CMK (cell line): ENCODE measurements at places on chromosomes 3 and 15.

DNA sequence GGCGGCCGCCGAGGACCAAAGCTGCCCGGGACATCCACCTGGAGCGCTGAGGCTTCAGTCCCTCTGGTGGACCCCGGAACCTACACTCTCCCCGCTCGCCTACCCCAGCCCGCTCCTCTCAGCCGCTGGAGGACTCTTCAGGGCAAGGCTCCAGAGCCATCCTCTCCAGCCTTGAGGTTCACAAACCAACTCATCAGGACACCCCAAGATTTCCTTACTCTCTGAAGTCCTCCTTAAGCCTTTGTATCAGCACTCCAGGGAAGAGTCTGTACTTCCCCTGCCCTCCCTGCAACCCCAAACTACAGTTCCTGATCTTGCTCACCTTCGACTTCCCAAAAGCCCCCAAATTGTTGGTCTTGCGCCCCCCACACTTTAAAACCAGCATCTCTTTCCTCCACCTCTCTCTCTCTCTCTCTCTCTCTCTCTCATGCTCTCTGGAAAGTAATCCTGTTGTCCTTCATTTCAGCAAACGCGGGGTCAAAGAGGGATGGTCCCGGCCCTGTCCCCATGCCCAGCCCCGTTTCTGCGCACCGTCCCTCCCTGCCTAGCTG lies 438 bp downstream of the THBS1 start:
- DNase-seq: no peak

- no peak for DNase-seq
Observed at GRCh38 chr3:182389071-182389815, 404.1 kb upstream of the ATP11B start.

DNA sequence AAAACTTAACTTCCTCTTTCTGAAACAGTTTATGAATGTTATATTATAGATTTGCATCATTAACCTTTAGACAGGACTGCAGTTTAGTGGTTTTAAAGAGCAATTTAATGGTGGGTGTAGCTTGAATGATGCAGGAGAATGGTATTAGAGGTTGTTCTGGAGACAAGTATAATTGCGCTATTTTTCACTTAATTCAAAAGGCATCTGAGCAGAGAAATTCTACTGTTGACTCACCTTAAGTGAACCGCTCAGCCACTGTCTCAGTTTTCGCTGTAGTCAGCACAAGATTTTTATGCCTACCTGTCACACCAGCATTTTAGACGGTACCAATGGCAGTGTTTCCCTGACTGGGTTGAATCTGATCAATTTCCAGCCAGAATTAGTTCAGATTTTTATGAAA lies 348.8 kb upstream of the DCBLD2 start:
- no peak for DNase-seq

DNA sequence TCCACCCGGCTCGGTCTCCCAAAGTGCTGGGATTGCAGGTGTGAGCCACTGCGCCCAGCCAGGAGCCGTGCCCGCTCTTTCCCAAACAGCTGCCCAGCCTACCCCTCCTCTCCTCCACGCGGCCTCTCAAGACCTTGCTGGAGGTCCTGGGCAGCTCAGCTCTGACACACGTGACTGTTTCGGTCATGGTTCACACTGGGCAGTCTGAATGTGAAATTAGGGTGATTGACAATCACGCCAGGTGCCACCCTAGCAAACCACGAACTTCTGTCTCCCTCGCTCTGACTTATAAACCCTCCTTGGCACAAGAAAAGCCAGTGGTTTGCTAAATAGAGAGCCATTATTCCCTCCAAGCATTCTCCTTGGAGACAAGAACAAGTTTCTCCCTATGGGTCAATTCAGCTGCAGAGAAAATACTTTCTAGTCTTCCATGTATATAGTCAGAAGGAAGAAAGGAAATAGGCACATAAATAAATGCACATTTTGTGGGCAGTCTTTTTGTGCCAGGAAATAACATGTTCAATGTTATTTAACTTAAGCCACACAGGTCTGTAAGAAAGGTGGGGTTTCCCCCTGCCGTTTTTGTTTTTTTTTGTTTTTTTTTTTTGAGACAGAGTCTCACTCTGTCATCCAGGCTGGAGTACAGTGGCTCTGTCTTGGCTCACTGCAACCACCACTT lies 121.9 kb upstream of the MEF2A start:
- no peak for DNase-seq

- DNase-seq: no peak
Observed at GRCh38 chr15:81511138-81511537, 137.1 kb upstream of the TMC3 start.

DNA sequence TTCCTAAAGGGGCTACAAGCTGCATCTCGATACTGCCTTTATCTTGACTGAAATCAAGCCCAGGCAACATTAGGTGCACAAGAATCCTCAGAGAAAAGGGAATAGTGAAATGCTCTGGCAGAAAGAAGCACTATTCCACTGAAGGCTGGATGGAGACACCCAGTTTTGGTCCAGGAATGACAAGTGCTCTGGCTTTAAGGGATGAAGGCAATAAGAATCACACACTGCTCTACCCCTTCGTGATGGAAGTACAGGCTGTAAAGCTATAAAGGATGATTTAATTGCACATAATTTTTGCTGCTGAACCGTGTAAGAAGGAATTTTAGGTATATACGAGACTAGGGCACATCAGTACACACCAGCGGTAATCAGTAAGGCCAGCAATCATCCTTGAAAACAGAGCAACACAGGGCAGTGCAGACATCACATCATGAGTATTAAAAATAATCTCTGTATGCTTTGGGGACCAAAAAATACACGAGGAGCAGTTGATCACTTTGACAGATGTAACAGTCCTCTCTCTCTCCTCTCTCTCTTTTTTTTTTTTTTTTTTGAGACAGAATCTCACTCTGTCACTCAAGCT lies 414.6 kb upstream of the TBL1XR1 start:
- no peak for DNase-seq

GRCh38 chr3:129034642-129035041 lies 25.9 kb upstream of the GP9 start:
- no peak for DNase-seq

GRCh38 chr3:20516311-20516710 lies 330.3 kb upstream of the SGO1 start:
- no peak for DNase-seq

DNA sequence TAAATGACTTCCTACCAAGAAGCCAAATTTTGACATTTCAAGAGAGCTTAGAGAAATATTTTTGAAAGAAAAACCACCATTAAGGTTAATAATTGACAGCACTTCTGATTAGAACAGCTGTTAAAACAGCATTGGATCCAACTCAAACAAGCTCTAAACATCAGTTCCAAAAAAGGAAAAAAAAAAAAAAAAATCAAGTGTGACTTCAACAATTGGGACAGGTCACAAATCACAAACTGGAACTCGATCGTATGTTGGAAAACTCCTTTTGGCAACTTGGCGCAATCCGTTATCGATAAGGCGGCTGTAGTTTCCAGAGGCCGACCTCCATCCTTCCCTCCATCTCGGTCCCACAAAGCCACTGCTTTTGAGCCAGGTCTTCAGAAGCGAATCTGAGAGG lies 17.8 kb downstream of the TLE3 start:
- no peak for DNase-seq

- DNase-seq: peak; percentile 12
Observed at GRCh38 chr15:73081321-73081958, 29.2 kb downstream of the NEO1 start.

- DNase-seq: no peak
Observed at GRCh38 chr3:67624078-67624477, 30.3 kb downstream of the SUCLG2 start.

- no peak for DNase-seq
Observed at GRCh38 chr3:169563775-169564059, 99.8 kb downstream of the MECOM start.

DNA sequence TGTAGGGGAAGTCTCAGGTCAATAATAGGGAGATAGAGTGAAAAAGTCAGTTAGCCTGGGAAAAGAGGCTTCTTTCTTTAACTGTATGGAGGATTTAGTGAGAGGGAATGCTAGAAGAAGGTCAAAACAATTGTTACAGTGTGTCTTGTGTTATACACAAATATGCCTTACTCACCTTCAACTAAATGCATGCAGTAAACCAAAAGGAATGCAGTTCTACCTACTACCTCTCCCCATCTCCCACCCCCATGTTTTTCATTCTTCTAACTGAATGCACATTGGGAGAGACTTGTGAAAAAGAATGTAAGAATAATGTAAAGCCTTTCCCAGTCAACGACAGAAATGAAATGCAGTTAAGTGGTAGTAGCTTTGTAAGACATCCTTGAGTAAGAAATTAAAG lies 33.8 kb downstream of the CCDC66 start:
- no peak for DNase-seq

GRCh38 chr15:40846841-40847222 lies 3.0 kb downstream of the SPINT1 start:
- DNase-seq: no peak

GRCh38 chr15:31303726-31304648 lies 22.6 kb upstream of the KLF13 start:
- DNase-seq: no peak

DNA sequence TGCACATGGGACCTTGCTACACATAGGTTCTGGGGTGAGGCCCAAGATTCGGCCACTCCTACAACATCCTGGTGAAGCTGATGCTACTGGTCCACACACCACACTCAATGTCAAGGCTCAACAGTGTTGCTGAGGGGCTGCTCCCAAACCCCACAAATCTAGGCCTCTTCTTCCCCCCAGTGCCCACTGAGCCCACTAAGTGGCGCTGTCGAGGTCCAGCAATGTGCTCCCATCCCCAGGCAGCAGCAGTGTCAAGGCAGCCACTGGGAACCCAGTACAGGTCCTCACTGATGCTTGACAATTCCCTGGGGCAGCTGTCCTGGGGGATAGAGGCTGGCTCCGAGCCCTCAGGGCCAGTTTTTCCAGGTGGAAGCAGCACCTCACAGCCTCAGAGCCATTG lies 21.5 kb downstream of the SCN5A start:
- no peak for DNase-seq

DNA sequence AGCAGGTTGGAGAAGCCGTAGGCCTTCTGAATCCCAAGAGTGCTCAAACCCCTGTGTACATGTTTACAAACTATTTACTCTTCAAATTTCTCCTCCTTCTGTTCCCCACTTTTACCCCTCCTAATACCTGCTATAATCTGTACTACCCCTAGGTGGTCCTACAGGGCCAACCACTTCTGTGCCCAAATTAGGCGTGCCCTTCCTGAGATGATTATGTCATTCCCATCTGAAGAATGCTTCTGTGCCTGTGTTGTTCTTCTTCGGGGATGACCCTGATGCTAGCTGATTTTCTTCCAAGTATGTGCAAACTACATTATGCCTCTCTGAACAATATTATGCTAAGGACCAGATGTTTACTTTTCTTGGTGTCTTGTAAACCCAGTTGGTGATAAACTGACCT lies 20.5 kb downstream of the RBP2 start:
- DNase-seq: no peak

- no peak for DNase-seq
Observed at GRCh38 chr15:87843312-87843711, 413.2 kb downstream of the NTRK3 start.

DNA sequence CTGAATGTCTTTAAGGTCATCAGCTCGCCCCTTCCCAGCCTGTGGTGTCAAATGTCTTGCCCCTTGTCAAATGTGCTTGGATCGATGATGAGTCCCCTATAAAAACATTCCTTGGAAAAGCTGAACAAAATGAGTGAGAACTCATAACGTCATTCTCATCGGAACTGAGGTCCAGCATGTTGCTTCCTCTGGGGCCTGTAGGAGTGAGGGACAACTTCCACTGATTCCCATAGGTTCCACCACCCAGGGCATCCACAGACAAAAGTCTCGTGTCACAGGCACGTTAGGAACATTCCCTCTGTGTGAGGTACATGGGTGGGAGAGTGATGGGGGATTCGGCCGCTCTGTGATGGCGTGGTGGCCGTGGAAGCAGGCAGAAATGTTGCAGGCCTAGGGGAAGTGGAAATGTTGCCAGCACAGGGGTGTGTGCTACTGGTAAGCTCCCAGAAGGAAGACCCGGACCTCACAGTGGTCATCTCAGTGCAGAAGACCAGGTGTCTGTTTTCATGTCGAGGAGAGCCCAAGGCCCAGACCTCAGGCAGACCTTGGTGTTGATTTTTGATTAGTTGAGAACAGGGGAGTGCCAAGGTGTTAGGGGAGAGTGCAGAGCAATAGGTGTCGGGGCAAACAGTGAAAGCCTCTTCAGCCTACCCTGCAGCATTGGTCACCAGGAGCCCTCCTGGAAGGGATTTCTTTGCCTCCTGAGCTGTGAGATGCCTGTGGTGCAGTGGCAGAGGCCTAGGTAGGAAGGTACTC lies 96.8 kb downstream of the SNRPN start:
- no peak for DNase-seq

GRCh38 chr3:28912120-28912885 lies 368.6 kb upstream of the RBMS3 start:
- no peak for DNase-seq

DNA sequence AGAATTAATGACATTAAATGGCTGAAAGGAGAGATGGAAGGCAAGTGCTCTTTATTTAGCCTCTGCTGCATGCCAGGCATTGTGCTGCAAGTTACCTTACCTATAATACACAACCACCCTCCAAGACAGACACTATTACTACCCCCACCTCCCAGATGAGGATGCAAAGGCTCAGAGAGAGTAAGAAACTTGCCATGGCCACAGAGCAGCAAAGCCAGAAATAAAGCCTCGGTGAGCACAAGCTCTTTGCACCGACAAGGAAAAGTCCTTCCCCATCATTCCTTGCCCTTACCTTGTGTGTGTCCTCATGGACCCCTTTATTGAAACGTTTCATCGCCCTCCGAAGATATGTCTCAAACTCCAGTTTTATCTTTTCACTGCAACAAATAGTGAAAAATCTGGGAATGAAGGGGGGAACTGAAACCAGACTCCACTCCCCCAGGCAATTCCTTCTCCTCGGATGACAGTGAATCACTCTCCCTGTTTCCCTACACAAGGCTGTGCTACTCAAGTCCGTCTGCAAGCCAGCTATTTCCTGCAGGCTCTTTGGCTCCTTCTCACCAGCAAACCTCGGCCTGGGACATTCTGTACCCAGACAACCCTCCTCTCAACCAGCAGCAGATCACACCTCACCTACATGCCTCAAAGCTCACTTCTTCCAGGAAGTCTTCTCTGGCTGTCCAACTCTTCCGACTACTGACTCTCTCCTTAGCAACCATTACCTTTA lies 11.4 kb downstream of the XPC start:
- no peak for DNase-seq

DNA sequence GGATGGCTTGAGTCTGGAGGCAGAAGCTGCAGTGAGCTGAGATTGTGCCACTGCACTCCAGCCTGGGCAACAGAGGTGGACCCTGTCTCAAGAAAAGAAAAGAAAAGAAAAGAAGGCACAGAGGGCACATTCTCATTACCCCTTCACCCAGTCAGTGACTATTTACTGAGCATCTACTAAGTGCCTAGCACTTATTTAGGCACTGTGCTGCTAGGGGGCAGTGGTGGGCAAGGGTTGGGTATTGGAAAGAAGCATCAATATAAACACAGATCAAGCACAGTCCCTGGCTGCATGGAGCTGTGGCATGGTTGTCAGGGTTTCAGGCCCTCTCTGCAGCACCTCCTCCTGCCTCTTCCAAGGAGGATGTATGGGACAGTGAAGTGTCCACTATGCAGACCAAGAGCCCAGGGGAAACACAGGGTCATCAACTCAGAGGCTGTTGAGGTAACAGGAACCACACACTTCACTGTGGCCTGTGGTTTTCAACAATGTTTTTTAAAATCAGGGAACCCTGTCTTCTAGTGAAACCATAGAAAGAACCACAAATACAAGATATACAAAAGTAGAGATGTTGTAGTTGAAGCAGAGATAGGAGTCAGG lies 138.5 kb downstream of the RAB11A start:
- no peak for DNase-seq

- no peak for DNase-seq
Observed at GRCh38 chr3:40387001-40387894, at the start of gene ENTPD3. ENTPD3 (plus strand) TSS chr3:40387184; CDS start chr3:40388058, 874 bp downstream.
